ENCODE measurements at places on chromosomes 13 and 19. TPM values are rescaled to one million over a fixed set of nuclear protein-coding genes. Genes with fewer than 3 reads are reported as not detected.

Gene GNG7
- 2.3 TPM for total RNA-seq

Gene IZUMO2
- not detected for total RNA-seq

Gene CIRBP
- 492 TPM for total RNA-seq

DNA sequence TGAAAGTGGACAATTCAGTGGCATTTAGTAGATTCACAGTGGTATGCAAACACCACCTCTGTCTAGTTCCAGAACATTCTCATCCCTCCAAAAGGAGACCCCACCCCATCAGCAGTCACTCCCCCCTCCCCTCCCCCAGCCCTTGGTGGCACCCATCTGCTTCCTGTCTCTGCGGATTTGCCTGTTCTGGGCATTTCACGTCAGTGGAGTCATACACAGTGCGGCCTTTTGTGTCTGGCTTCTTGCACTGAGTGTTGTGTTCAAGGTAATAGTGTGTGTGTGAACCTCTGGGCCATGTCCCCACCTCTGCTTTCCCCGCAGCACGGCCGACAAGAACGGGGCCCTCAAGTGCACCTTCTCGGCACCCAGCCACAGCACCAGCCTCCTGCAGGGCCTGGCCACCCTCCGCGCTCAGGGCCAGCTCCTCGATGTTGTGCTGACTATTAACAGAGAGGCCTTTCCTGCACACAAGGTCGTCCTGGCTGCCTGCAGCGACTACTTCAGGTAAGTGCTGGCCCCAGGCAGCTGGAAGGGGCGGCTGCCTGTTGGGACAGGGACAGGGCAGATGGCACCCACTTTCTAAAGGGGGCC, 19.4 kb upstream of the CRTC1 start:
- DNase-seq: no peak
- H3K4me1 ChIP-seq: peaks cover 18% of the 10 kb centered on the region
- no peak overlapping the region for H3K4me3 ChIP-seq
- H3K27ac ChIP-seq: peak overlapping the region; percentile 74

GRCh38 chr13:30806784-30807183, 71.4 kb downstream of the ALOX5AP start:
- peak overlapping the region; percentile 50 for H3K27ac ChIP-seq
- no peaks in the 10 kb centered on the region for H3K27me3 ChIP-seq
- peaks cover 11% of the 10 kb centered on the region for H3K4me1 ChIP-seq
- no peak overlapping the region for H3K4me3 ChIP-seq
- H3K36me3 ChIP-seq: no peaks in the 10 kb centered on the region
- DNase-seq: no peak

- H3K36me3 ChIP-seq: peaks cover 58% of the 10 kb centered on the region
- H3K27me3 ChIP-seq: no peaks in the 10 kb centered on the region
- H3K4me1 ChIP-seq: peaks cover 7% of the 10 kb centered on the region
Measured at GRCh38 chr13:110445183-110445582, 116.3 kb downstream of the RAB20 start.

DNA sequence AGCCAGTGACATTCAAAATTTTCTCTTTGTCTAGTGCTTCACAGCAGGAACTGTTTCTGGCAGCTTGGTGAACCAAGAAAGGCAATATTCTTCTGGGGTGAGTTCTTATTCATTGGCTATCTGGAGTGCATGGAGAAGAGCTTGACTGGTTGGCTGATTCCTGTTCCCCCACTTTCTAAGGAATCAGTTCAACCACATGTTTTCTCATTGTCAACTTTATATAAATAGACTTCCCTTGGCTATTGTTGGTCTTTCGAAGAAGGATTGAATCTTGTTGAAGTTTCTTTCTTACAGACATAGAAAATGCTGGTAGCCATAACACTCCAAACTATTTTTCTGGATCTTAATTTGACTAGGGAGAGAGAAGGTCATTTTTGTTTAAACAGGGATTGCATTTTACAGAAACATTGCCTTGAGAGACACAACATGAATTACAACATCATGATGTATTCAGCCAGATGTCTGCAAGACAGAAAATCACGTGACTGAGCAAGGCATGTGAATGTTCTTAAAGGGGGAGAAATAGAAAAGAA, 85.2 kb downstream of the EDNRB start:
- no peaks in the 10 kb centered on the region for H3K27me3 ChIP-seq
- no peak overlapping the region for H3K4me3 ChIP-seq
- H3K36me3 ChIP-seq: no peaks in the 10 kb centered on the region
- no peaks in the 10 kb centered on the region for H3K4me1 ChIP-seq
- no peak for DNase-seq

Measured in thoracic aorta (tissue), 2 donors.